ENCODE measurements at places on chromosomes 2 and 18. TPM values are rescaled to one million over a fixed set of nuclear protein-coding genes. Genes with fewer than 3 reads are reported as not detected.

Gene NLRC4
- total RNA-seq = 8.9 TPM

Gene SEMA4F
- 5.4 TPM for total RNA-seq

Gene NUP35
- 16.6 TPM for total RNA-seq

Gene RAMP1
- total RNA-seq = 50.8 TPM

- DNase-seq = no peak
These were observed 55.2 kb downstream of the METTL4 start for GRCh38 chr18:2515908-2516625.

GRCh38 chr2:188181067-188181838, 110.4 kb upstream of the GULP1 start:
- no peak for DNase-seq

DNA sequence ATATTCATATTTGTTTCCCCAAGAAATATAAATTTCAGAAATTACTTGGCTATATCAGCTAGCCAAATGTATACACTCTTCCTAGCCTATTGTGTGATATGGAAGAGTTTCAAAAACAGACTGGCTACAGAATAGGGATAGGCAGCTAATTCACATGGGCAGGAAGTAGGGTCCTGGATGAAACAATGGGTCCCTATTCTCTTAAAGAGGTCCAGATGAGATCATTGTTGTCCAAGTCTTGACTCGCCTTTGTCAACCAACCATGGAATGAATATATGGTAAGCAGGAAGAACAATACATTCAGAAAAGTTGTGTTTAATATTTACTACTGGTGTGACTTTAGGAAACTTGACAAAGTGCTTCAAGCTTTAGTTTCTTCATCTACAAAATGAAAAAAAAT, 319.9 kb downstream of the NBAS start:
- no peak for DNase-seq

DNA sequence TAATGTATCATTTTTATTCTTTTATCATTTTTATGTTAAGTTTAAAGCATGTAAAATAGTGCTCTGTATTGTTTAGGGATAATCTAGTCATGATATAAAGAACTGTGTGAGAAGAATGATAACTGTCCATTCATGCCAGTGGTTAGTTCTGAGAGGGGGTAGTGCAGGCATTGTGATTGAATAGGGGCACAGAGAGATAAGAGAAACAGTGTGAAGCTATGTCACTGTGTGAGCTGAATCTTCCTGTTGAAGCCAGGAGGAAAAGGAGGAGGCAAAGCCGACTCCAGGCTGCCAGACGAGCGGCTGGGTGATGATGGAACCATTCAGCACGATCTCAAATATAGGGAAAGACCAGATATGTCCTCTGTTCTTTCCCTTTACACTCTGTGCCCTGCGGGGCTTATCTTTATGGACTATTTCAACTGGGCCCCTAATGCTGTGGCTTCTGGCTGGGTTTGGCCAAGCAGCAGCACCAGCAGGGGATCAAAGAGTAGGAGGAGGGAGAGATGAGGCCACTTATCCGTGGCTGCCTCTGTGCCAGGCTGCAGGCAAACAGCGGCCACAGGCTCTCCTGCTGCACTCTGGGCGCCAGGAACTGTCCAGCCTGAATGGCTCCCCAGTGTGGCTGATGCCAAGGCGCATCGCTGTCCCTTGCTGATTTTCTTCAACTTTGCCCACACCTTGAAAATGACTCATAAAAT, 128.0 kb downstream of the SPP2 start:
- DNase-seq = no peak

DNA sequence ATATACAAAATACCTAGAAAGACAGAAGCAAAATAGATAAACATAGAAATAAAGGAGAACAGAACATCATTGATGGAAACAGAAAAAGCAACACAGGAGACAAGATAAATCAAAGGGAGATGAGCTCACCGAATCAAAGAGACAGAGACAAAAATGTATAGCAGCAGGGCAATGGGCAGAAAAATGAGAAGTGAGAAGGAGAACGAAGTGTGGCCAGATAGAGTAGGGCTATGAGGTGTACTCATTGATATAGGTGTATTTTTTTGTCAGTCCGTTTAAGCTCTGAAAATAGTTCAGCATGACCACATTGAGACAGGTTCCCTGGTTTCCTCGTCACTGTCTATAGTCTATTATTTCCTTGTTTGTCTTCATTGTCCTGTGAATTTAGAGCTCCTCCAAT, 55.1 kb downstream of the SP100 start:
- no peak for DNase-seq

- DNase-seq = no peak
These were observed 1404.9 kb upstream of the SLC39A10 start for GRCh38 chr2:194252127-194252526.

DNA sequence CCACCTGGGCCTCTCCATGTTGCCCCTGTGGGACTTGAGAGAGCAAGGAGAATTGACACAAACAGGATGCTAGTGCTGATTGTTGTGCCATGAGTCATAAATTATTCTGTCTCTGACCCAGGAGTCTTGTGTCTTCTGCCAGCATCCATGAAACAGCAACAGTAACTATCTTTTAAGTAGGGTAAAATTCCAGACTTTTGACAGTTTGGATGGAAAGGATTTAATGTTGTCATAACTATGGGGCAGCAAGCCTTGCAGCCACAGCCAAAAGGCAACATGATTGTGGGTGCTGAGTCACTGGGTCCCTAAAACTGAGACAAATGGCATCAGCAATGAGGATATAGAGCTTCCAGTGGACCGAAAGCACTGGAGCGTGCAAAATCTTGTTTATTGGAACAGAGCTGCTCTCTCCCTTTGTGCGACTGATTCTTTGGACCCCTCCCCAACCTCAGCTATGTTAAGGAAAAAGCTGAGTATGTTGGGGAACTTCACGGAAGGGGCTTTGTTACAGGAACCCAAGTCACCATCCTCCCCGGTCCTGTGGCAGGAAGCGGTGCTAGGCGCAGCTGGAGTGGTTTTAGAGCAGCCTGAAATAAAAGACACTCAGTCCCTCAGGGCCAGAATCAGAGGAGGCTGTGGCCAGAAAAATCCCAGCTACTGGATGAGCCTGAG, 9.6 kb upstream of the ITPRIPL1 start:
- DNase-seq = no peak

DNA sequence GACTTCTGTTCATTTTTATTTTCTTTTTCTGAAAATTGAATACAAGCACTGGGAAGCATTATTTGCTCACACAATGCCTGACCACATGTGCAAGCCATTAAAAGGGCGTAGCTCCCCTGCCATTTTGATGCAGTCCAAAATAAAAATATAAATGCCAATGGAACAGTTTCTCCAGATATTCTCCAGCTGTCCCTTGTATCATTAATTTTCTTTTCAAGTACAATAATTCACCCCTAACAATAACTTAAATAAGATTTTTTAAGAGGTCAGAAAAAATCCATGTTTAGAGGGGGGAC, 168.0 kb downstream of the TMEFF2 start:
- DNase-seq = no peak

DNA sequence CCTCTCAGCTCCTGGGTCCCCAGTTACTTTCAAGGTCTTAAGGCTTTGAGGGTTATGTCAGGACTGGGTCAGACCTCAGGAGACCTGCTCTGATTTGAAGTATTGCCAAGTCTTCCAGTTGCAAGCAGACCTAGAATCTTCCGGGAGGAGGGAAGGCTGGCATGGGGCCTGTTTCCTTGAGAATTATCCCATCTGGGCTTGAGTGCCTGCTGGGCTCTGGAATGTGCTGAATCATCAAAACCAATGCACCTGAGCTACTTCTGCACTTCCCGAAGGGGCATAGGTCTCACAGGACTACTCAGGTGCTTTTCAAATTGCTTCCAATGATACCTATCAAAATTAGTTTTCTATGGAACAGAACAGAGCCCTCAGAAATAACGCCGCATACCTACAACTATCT, 327.3 kb downstream of the XIRP2 start:
- no peak for DNase-seq

GRCh38 chr2:176657393-176657792, 388.2 kb downstream of the MTX2 start:
- DNase-seq = no peak

GRCh38 chr18:8747440-8747937, 42.1 kb downstream of the MTCL1 start:
- DNase-seq = no peak

- no peak for DNase-seq
These were observed 68.4 kb downstream of the UGGT1 start for GRCh38 chr2:128159437-128159836.

- DNase-seq = no peak
These were observed 46.5 kb downstream of the UNC50 start for GRCh38 chr2:98654699-98655495.

Data from omental fat pad (tissue), 4 donors.